ENCODE measurements at places on chromosomes 12 and 14.

DNA sequence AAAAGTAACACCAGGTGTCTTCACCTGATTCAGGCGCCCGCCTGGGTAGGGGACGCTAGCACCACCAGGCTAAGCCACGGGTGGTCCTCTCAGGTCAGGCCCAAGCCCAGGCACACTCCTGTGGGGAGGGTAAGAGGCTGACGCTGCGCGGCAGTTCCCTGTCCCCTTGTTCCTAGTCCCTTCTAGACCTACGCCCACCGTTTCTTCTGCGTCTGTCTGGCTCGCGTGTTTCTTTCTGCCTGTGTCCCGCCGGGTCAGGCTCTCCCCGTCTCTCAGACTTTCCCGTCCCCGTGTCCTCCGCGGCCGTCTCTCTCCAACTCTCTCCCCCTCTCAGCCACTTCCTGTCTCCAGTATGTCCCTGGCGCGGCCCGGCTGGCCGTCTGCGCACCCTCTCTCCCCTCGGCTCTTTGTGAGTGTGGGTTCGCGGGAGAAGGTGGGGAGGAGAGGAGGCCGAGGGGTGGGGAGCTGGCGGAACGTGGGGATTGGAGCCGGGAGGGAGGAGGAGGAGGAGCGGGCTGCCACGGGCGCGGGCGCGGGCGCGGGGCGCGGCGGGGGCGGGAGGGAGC is 3.1 kb upstream of the TNS2 start:
- DNase-seq = peak; percentile 86

GRCh38 chr14:58907803-58908202 is 270.0 kb downstream of the DACT1 start:
- DNase-seq = no peak

DNA sequence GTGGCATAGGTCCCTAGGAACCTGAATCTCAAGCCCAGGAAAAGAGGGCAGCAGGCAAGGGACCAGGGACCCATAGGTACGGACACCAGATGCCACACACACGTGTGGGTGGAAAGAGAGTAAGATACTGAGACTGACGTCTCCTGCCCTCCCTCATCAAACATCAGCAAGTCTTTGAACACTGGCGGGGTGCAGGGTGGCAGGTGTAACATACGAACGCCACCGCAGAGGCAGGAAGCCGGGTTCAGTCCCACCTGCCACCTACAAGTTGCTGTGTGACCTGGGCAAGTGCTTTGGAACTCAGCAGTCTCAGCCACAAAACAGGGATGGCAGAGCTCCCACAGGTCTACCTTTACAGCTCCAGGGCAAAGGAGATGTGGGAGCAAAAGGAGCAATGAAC is 11.1 kb downstream of the ACTN1 start:
- DNase-seq = no peak

DNA sequence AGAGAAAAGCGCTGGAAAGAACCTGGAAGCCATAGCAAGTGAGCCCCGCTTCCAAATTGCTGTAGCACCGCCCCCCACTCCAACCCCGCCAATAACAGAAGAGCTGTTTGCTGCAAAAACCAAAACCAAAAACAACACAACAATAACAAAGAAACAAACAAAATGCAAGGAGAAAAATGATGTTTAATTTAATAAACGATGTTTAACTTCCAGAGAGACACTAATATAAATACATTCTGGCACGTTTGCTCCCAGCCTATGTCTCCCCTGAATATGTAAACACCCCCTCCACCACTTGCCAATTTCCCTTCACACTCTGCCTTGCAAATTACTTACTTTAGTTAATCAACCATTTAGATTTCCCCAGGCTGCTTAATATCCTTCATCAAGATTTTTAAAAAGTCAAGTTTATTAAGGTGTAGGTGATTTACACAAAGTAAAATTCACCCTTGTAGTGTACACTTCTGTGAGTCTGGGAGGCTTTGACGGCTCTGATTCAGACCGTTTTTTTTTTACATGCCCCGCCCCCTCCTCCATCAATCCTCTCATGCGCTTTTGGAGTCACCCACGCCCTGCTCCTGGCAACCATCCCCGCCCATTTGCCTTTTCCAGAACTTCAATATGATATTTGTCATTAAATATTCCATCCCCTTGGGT is 482 bp upstream of the IFI27L2 start:
- peak; percentile 52 for DNase-seq

- no peak for DNase-seq
Measured at GRCh38 chr12:42141981-42142606, 2.6 kb downstream of the GXYLT1 start.

GRCh38 chr12:62957233-62957953 is 22.4 kb upstream of the PPM1H start:
- peak; percentile 21 for DNase-seq

DNA sequence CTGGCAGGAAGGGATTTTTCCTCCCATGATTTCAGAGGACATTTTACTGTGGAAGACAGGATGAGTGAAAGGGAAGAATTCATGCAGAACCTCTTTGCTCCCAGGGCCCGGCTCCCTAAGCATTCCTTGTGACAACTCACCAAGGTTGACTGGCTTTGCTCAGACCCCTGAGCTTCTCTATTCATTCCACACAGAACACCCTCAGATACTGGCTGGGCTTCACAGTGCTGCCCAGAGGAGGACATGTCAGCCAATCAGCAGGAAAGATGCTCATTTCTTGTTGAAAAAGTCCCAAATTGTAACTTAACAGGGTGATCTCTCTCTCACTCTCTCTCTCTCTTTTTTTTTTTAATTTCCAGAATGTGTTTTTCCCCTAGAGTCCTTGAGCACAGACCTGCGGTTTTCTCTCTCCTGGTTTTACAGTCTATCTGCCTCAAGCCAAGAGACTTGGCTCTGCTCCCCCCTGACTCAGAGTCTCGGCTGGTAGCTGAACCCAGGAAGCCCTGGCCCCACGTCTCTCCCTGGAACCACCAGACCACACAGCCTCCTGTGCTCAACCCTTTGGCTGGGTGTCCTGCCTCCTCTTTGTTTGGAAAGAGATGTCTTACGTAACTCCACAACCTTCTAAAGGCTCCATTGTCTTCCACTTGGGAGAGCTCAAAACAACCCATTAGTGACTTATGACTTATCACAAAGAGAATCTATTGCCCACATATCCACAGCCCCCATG is 43.9 kb downstream of the SSPN start:
- DNase-seq = peak; percentile 63

DNA sequence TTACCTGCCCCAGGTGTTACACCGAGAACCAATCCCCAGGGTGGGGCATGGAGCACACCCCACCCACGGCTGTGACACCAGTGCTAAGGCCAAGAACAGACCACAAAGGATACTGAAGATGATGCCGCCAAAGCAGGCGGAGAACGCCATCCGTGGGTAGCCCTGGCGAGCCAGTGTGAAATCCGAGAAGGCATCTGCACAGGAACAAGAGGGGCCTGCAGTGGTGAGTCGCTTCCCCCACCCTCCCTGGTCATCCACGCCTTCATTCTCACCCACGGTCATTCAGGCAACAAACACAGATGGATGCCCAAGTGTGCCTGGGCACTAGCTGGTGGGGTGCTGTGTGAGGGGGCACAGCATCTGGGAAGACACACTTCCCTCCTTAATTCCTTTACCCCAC is 28.5 kb downstream of the SLC8B1 start:
- DNase-seq = no peak

DNA sequence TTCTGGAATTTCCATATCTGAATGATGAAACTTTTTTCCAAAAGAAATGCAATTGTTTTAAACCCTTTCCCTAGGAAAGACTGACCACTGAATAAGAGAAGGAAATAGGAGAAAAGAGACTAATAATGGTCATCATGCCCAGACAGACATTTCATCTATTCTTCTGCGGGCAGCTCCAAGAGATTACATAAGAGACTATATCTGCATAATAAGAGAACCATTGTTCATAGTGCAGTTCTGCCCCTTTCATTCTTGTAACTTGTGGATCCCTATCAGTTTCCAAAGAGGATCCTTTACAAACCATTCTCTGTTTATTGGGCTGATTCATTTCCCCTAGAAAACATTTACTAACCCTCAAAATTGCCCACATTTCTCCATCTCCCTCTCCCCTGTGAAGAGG is 197.8 kb downstream of the FSCB start:
- no peak for DNase-seq

- DNase-seq = peak; percentile 34
Measured at GRCh38 chr12:42372154-42372791, 46.3 kb downstream of the PPHLN1 start.

DNA sequence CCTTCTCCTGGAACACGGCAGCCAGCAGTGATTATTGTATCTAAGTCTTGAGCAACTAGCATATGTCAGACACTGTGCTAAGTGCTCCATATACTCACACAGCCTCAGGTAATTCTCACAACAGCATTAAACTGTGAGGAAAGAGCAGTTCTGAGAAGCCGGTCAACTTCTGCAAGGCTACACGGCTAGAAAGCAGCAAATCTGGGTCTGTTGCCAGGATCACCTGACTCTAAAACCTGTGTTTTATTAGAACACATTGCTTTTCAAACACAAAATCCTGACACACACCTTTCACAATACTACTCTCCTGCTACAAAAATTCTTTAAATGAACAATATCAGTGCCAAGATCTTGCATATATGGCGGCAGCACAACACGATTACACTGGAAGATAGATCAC is 49.8 kb upstream of the CRACR2A start:
- no peak for DNase-seq

DNA sequence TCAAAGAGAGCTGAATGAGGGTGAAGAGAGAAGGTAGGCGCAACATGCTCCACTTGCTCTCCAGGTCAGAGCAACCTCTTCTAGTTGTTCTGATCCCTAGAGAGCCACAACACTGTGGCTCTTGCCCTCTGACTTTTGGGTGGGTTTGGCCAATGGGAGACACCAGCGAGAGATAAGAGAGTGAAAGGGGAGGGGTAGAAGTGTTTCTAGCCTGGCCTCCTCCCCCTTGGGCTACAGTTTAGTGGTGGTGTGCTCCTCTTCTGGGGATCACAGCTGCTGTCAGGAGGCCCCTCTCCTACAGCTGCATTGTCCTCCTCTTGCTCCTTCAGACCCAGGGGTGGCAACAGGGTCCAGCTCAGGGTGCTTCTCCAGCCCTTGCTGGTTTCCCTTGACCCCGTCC is 454.8 kb downstream of the FUT8 start:
- no peak for DNase-seq

DNA sequence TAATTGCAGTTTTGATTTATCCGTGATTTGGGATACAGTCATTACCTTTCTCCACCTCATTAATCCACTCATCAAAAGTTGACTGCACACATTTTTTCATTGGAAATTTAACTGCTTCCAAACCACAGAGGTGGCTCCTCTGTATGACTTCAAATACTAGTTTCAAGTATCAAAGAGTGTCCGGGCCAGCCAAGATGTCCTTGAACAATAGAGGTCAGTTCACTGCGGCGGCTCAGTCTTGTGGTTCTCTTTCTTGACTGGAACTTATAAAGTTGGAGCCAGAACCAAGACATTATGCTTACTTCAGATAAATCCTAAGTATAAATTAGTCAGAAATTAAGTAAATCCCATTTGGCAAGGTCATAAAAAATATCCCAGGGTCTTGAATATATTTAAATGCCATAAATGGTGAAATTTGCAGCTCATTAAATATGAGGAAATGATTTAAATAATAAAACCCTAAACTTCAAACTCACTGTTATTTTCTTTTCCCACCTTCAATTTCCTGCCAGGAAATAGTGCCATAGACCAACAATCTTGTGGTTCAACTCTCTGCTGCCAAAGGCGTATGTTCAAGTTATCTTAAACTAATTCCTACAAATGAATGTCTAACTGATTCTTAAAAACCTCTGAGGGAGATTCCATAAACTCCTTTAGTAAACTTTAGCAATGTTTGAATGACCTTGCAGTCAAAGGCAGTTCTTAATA is 360.8 kb downstream of the AEBP2 start:
- no peak for DNase-seq

DNA sequence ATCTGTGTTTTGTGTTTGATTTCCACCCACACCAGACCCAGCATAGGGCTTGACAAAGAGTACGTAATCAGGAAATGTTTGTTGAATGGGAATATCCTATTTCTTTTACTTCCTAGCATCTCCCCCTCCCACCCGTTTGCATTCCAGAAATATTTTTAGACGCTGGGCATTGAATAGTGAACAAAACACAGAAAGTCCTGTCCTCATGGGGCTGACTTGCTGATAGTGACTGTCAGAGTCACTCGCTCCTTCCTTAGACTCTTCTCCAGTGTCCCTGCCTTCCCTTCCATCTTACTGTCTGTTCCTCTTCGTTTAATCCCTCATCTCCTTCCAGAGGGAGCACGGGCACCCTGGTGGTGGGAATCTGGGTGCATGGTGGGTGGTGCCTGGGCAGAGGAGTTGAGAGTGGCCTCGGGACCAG is 53.6 kb downstream of the SLC25A47 start:
- peak; percentile 61 for DNase-seq

DNA sequence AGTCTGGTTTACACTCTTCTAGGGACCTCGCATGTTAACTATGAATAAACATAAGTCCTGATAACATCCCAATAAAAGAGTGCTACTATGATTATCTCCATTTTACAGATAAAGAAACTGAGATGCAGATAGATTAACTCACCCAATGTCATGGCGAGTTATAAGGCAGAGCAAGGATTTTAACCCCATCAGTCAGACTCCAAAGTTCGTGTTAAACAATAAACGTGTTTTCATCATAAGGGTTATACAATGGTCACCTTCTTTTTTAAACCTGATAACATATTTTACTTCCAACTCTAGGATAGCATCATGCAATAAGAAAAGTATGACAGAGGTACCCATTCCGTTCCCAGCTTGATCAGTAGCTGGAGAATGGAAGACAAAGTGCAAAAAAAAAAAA is 1.2 kb downstream of the AREL1 start:
- no peak for DNase-seq

DNA sequence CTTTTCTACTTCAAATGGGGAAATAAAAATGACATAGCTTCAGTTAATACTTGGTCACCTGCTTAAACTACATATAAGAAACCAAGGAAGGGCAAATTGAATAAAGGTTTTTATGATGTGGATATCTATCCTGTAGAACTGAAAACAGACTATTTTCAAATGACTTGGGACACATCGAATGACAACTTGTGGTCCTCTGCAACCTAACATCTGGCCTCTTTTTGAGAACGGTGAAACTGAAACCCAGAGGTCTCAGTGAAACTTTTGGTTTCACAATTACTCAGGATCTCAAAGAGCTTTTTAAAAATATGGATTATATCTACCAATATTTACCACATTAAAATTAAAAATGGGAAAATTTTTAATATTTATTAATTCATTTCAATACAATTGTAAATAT is 65.2 kb downstream of the PPP2R5E start:
- no peak for DNase-seq

DNA sequence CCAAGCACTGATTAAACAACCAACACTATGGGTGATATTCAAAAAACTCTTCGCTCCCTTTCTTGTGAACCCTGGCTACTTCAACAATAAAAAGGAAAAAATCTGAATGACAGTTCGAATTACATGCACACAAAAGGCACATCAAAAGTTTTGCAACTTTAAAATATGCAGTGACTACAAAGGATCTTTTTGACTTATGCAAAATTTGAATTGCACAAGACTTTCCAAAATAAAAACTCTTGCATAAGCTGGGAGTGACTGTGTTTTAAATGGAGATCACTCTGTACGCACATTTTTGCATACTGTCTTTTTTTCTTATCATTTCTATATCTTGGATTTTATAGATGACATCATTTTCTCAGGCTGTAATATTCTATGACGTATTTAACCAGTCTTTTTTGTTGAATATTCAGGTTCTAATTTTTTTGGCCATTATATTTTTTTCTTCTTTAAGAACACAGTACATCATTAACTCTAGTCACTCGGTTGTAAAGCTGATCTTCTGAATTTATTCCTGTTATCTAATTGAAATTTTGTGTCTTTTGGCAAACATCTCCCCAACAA is 667.6 kb upstream of the TBX3 start:
- DNase-seq = no peak

- no peak for DNase-seq
Measured at GRCh38 chr12:11739980-11740577, 90.6 kb downstream of the ETV6 start.
